ENCODE measurements at places on chromosomes 11 and 22.
A peak's percentile ranks its signal among the peaks of the same experiment; 100 is the strongest.

DNA sequence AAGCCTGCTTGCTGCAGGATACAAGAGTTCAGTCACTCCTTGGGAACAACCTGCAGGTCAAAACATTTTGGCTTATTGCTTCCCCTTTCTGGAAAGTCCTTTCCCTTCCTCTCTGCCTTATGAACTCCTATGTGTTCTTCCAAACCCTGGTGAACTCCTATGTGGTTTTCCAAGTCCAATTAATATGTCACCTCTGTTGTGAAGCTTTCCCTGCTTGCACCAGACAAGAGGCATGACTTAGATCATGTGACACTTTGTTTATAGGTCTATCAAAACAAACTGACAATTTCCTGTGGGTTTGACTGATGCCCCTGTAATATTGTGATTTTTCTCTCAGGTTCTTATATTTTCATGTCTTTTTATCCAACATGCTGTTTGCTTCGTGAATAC is 64.2 kb downstream of the ENDOD1 start:
- DNase-seq = no peak

DNA sequence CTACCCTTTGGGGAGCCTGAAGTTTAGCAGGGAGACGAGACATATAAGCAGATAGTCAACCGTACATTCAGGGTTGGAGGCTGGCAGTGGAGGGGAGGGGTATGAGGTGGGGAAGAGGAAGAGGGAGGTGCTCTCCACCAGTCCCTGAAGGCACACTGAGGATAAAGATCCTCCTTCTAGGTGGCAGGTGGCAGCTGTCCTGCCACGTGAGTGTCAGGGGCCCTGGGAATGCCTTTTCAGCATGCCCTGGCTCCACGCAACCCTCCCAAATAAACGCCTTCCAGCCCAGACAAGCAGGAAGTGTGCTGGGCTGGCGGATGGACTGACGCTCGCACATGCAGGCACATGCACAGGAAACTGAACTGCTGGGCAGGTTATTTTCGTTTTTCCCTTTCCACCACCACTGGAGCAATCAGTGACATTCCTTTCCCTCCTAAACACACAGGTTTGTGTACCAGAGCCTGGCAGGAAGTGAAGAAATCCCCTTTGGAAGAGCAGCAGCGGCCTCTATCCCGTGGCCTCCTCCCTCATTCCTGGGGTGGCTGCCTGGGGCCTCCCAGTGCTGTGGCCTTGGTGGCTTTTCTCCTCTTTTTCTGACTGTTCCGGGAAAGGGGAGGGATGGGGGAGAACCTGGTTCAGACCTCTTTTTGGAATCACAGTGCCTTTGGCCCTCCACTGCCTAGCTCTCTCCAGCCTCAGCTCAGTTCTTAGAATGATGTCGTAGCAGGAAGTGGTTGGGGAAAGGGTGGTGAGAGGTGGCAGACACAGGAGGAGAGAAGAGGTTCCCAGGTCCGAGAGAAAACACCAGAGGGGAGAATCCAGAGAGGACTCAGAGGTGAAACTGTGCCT is 157.0 kb upstream of the TIMP3 start:
- peak; percentile 45 for DNase-seq

- DNase-seq = no peak
Observed at GRCh38 chr11:76159303-76159937, 46.9 kb downstream of the WNT11 start.

- no peak for DNase-seq
Observed at GRCh38 chr11:34157163-34157562, 51.7 kb downstream of the NAT10 start.

GRCh38 chr22:26045860-26046259 is 123.4 kb upstream of the SEZ6L start:
- DNase-seq = no peak

GRCh38 chr11:110409174-110409573 is 20.6 kb upstream of the FDX1 start:
- no peak for DNase-seq

DNA sequence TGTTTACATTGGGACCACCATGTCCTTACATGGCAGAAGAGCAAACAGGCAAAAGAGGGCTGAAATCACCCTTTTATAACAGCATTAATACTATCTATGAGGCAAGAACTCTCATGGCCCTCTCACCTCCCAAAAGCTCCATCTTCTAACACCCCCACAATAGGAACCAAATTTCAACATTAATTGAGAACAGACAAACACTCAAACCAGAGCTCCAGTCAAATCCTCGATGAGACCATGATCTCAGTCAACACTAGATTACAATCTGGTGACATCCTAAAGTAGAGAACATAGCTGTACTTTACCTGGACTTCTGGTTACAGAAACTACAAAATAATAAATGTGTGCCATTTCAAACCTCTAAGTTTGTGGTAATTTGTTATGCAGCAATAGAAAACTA is 25.1 kb downstream of the OR2AG2 start:
- DNase-seq = no peak

DNA sequence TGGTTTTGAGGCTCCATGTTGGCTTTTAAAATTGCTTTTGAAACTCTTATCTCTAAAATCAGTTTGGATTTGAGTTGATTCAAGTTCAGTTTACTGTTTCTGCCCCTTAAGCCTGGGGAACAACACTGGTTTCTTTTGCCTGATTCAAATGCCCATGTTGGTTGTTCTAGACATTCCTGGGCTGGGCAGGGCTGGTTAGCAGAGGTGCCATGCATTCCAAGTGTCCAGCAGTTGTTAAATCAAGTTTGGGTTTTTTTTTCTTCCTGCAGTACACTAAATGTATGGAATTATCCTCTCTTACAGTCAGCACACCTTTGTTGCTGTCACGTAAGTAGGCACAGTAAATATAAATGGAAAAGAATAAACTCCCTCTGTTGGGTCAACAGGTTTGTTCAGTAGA is 67.2 kb upstream of the MTMR2 start:
- DNase-seq = no peak

DNA sequence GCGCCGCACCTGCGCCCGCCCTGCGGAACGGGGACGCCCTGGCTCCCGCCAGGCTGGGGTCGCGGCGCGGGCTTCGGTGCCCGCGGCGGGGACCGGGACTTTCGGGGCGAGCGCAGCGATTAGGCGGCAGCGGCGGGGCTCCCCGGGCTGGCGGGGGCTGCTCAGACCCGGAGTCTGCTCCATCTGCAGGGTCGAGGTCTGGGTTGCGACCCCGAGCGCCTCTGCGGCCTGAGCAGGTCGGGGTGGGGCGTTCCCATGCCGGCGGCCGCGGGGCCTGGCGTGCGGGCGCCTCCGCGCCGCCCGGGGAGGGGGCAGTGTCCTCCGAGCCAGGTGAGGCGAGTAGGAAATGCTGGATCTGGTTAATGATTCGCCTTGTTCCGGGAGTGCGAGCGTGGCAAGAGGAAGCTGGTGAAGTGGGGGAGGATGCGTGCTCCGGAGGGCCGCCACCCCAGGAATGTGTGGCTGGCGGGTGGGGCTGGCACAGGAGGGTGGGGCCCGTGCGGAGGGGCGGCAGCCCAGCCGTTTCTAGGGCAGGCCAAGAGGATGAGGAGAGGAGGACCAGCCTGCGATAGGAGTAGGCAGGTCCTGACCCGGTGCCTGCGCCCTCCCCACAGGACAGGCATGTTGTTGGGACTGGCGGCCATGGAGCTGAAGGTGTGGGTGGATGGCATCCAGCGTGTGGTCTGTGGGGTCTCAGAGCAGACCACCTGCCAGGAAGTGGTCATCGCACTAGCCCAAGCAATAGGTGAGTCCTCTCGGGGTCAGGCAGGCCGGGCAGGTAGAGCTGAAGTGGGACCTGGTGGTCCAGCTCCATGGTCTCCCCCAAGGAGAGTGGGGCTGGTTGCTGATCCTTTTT is 606 bp downstream of the RASSF7 start:
- DNase-seq = no peak

DNA sequence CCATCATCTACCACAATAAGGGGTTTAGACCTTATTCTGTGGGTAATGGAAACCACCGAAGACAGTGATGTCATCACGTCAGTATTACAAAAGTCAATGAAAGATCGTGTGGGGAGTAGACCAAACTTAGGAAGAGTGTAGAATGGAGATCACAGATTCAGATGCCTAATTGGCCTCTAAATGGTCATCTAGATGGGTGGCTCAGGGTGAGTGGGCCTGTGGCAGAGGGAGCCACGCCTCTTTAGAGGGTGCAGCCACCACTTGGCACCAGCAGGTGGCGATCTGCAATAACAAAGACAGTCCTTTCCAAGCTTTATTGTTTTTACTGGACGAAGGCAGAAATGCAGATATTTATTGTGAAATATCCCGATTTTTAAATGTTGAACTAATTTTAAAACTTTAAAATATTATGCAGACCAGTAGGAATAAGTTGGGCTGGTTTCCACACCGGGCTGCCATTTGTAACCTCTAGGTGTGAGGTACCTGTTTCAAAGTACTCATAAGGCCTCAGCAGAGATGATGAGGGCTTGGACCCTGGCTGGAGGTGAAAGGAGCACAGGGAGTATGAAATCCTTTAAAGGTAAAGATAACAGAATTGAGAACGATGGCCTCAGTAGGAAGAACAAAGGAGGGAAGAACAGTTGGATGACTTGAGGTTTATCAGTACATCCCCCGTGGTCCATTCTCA is 222.0 kb downstream of the DBX1 start:
- DNase-seq = no peak

GRCh38 chr11:67409261-67409666 is 5.4 kb downstream of the TBC1D10C start:
- no peak for DNase-seq

- DNase-seq = no peak
Observed at GRCh38 chr11:63940786-63941185, 2.0 kb downstream of the NAA40 start.

DNA sequence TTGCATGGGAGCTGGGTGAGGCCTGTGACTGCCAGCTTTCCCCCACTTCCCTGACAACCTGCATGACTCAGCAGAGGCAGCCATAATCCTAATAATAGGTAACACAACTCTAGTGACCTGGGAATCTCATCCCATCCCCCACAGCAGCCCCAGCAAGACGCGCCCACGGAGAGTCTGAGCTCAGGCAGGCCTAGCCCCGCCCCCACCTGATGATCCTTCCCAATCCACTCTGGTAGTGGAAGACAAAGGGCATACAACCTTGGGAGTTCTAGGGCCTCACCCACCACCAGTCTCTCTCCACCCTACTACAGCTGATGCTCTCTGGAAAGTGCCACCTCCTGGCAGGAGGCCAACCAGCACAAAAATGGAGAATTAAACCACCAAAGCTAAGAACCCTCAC is 60.3 kb downstream of the CWF19L2 start:
- DNase-seq = no peak

- DNase-seq = no peak
Observed at GRCh38 chr22:40027191-40028097, 32.7 kb downstream of the FAM83F start.

GRCh38 chr22:46602025-46602424 is 18.2 kb upstream of the GRAMD4 start:
- DNase-seq = no peak

DNA sequence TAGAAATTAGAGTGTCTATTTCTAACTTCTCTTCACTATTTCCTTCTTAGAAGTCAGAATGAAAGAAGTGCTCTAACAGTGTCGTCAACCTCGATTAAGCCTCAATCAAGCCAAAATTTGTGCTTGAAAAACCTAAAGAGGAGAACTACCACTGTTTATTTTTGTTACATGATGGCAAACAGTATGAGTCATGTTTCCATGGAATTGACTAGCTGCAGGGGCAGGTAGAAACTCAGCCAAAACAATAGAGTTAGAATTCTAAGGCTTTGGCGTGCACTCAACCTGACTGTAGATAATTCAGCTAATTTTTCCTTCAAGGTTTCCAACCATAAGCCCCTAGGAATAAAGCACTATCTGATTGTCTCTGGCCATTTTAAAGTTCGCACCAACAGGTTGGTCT is 415.9 kb downstream of the ETS1 start:
- no peak for DNase-seq

DNA sequence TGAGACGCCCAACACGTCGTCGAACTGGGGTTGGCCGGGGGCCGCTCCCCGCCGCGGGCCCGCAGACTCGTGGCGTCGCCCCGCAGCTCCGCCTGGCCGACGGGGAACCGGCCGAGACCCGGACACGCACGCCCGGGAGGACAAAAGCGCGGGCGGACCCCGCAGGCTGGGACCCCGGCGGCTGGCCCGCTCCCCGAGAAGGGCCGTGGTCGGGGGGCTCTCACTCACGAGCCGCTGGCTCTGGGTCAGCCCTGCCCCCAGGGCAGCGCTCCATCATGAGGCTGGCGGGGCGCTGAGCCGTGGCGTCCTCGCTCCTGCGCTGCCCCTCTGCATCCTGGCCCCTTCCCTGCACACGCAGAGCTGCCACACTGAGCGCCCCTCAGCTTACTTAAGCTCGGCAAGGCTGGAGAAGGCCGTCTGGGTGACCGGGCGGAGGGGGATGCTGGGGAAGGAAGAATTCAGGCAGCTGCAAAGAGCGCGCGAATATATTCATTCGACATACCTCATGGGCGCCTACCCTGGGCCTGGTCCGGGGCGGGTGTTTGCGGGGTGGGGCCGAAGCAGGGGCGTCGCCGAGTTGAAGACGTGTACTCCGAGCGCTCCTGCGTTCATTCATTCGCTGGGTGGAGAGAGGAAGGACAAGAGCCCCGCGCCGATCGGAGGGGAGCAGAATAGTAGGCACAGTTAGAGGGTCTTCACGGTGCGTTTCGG is 579 bp upstream of the CYB5R2 start:
- DNase-seq = peak; percentile 63

GRCh38 chr11:8790968-8791367 is 108.4 kb downstream of the RPL27A start:
- no peak for DNase-seq

GRCh38 chr11:35293699-35294098 is 125.7 kb downstream of the SLC1A2 start:
- no peak for DNase-seq

- no peak for DNase-seq
Observed at GRCh38 chr11:13433437-13433836, 29.6 kb downstream of the BTBD10 start.

DNA sequence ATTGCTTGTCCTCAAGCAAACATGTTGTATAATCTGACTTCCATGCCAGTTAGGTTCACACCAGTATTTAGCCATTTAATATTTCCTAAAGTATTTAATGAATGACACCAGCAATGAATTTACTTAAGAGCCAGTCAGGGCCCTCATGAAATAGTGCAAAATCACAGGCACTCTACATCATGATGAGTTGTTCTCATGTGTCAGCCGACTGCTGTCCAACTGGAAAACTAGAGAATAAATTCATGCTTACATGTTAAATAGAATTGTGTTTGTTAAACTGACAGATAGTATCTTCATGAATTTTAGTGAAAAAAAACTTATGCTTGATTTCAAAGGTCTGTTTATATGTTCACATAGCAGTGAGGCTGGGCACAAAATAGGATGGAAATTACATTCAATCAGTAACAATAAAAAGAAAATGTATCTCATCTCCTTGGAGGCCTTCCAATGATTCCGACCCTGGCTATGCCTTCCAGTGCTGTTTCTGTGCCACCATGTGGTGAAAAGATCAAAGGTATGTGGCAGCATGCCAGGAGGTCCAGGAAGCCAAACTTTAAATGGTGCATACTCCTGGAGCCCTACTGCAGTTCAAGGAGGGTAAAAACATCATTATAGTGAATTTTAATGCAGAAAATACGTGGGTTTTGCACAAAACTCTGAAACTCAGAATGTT is 45.2 kb downstream of the CTSC start:
- DNase-seq = no peak

GRCh38 chr22:28063656-28064055 is 144.6 kb upstream of the PITPNB start:
- DNase-seq = no peak

GRCh38 chr11:461626-462025 is 11.5 kb downstream of the PTDSS2 start:
- no peak for DNase-seq

- DNase-seq = no peak
Observed at GRCh38 chr11:126197277-126197939, 14.0 kb downstream of the RPUSD4 start.
